ENCODE measurements at places on chromosomes 6 and 20. TPM values are rescaled to one million over a fixed set of nuclear protein-coding genes. Genes with fewer than 3 reads are reported as not detected.

Gene COL10A1
- not detected for total RNA-seq

Gene RSPO3
- total RNA-seq = not detected

Gene TRAPPC3L
- total RNA-seq = not detected

DNA sequence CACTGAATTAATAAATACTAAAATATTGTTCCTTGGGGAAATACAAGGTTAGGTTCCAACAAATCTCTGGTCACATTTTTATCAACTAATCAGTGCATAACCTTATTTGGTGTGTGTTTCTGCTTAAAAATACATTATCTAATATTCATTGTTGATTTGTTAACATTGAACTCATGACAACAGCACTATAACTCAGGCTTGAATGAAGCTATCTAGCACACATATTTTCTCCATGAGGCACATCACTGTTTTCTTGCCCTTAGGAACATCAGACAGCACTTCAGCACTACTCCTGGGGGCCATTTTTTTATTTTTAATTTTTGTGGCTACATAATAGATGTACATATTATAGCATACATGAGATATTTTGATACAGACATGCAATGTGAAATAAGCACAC lies 277.2 kb upstream of the NT5E start:
- no peak for DNase-seq

DNA sequence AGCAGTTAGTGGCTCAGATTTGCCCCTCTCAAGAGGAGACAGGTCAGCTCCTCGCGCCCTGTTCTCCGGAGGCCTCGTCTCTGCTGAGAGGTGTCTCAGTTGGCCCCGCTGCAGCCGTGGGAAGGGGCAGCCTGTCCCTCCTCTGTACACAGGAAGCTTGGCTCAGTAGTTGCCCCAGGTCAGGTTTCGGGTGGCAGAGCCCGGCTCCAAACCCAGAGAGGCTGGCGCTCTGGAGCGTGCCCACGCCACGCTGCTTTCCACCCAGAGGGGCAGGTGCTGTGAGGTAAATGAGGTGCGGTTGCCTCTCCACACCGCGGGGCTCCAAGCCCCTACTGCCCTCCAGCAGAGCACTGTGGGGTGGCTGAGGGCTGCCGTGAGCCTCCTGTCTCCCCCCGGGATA lies 16.0 kb downstream of the DYNLT1 start:
- no peak for DNase-seq

Gene RBPJL
- total RNA-seq = not detected

DNA sequence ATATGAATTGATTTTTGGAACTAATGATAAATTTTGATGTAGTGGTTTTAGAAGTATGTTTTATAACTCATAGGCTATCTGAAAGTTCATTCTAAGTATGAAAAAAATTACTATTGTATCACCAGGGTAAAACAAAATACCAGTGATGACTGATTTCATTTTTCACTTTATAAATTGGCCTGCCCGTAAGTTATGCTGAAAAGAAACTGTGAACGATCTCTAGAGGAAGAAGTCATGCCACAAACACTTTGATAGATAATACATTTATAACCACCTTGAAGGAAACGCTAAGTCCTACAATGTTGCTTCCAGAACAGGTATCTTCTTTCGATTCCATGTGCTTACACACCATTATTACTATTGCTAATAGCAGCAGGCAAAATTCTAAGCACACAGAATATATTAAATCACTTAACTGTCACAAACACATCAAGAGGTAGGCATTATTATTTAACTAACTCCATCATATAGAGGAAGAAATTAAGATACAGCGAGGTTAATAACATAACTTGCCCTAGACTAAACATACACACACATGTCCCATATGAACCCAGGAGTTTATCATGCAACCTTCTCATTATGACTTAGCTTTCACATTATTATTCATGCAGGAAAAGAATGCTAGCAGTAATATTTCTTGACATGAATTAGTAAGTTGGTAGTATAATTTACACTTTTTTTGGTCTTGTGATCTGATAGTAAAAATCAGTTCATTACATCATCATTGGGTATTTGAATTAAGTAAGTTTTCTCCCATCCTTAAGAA lies 44.7 kb downstream of the RGS17 start:
- DNase-seq = no peak

DNA sequence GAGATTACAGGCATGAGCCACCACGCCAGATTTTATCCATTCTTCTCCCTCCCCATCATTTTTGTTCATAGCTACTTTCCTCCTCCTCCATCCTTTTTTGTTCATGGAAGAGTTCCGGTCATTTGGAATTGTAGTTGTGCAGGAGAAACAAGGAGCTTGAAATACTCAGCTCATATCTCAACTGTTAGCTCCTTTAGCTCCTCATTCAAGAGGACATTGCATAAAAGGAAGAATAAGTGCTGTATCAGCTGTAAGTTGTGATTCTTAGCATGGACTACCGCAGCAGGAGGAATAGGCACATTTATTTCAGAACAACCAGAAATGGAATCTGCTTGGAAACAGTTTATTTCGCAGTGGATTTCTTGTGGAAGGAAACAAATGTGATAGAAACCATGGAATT lies 7.6 kb downstream of the STXBP5 start:
- DNase-seq = no peak

GRCh38 chr6:107390685-107391435 lies 68.5 kb downstream of the PDSS2 start:
- DNase-seq = no peak

DNA sequence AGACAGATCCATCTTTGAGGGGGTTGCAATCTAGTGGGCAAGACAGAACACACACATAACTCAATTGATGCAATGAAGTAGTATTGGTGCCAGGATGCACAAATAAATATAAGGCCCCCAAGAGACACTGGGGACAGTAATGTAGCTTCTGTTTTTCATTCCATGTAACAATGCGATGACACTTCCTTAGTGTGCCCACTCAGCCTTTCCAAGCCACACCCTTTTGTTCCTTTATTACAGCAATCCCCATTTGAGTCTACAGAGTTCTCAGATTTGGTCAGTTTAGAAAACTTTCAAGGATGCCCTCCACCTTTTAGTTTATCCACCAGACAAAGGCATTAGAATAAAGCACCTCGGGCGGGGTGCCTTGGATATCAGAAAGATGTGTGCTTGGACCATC lies 15.5 kb downstream of the TGM3 start:
- no peak for DNase-seq

Gene SLC17A4
- total RNA-seq = not detected

Gene ATAT1
- 14.4 TPM for total RNA-seq

Gene SLC22A1
- 2.2 TPM for total RNA-seq

- peak; percentile 83 for DNase-seq
Measured at GRCh38 chr6:28953039-28953584, 29.3 kb upstream of the TRIM27 start.

- no peak for DNase-seq
Measured at GRCh38 chr6:168658059-168658458, 217.1 kb downstream of the SMOC2 start.

Gene RRAGD
- 10.9 TPM for total RNA-seq

DNA sequence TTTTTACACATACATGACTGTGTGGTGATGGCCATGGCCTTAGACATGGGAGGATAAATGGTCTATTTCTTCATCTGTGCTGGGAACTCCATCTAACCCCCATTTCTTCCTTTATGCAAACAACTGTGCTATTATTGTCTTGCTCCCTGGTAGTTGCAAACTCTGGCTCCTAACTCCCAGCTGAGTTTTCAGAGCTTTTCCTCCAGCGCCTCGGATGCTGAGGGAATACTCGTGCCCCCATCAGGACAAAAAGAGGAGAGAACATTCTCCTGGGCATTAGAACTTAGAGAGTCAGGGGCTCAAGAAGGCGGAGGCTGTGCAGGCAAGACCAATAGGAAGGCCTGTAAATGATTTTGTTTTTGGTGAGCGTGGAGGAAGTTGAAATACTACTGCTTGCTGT lies 2.1 kb downstream of the DAAM2 start:
- DNase-seq = no peak

GRCh38 chr6:166627875-166628801 lies 1.1 kb upstream of the RPS6KA2 start:
- peak; percentile 90 for DNase-seq

- DNase-seq = no peak
Measured at GRCh38 chr20:50130995-50131394, 18.0 kb upstream of the UBE2V1 start.

Gene TMEM239
- total RNA-seq = not detected

GRCh38 chr6:129590408-129591022 lies 119.5 kb downstream of the ARHGAP18 start:
- no peak for DNase-seq

DNA sequence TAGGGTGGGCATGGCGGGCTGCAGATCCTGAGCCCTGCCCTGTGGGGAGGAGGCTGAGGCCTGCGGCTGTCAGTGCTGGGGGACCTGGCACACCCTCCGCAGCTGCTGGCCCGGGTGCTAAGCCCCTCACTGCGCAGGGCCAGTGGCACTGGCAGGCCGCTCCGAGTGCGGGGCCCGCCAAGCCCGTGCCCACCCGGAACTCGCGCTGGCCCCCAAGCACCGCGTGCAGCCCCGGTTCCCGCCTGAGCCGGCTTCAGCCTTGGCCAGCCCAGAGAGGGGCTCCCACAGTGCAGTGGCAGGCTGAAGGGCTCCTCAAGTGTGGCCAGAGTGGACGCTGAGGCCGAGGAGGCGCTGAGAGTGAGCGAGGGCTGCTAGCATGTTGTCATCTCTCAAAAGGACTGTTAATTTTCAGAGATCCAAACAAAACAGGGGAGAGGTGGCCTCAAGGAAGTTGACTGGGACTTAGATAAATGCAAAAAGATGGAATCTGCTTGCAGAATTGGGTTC lies 74.5 kb upstream of the RBM24 start:
- no peak for DNase-seq

Gene C4A
- total RNA-seq = 3.3 TPM

DNA sequence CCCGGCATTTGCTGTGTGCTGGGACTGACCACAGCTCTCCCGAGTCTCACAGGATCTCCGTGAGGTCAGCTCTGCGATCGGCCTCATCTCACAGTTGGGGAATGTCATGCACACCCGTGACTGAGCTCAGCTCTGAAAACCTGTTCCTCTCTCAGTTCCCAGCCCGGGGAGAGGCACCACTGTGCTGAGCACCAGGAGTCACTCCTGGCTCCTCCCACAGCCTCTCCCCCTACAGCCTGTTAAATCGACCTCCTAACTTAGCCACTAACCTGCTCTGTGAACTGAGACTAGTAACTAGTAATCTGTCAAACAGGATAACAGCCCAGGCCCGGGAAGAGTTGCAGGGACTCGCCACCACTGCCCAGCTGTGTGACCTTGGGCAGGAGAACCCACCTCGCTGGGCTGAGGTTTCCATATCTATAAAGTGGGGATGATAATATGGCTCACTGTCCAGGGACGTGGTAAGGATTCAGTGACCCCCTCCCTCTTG lies 20.1 kb upstream of the NOL4L start:
- DNase-seq = no peak

DNA sequence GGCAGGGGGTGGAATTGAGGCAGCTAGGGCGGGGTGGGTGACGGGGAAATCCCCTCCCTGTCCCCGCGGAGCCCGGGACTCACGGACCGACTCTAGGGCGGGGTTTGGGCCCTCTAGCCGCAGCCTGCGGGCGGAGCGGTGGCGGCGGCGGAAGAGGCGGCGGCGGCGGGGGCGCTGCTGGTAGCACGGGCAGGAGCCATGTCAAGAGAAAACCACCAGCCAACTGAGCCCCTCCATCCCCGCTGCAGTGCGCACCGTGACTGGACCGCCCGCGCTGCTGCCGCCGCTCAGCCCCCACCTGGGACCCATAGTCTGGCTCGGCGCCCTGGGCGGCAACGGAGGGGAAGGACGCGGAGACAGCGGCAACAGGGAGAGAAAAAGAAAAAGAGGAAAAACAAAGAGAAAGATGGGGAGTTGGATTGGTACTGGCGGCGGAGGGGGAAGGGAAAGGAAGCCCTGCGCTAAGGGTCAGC lies 1.2 kb upstream of the C6orf62 start:
- DNase-seq = peak; percentile 95

Data from activated CD4-positive, alpha-beta T cell treated with anti-CD3 and anti-CD28 coated beads, Interleukin-2, amount 10 ng/mL, durations not matched to agents 24 days and 14 days (primary cell).